Fibroblast of the aortic adventitia (primary cell): ENCODE measurements at places on chromosomes 7 and 10.

GRCh38 chr10:22340329-22341189, 4.7 kb upstream of the SPAG6 start:
- peak; percentile 92 for DNase-seq

- peak; percentile 81 for DNase-seq
Measured at GRCh38 chr10:3873728-3874461, 88.9 kb upstream of the KLF6 start.

GRCh38 chr10:6737758-6738111, 157.7 kb upstream of the PRKCQ start:
- no peak for DNase-seq

DNA sequence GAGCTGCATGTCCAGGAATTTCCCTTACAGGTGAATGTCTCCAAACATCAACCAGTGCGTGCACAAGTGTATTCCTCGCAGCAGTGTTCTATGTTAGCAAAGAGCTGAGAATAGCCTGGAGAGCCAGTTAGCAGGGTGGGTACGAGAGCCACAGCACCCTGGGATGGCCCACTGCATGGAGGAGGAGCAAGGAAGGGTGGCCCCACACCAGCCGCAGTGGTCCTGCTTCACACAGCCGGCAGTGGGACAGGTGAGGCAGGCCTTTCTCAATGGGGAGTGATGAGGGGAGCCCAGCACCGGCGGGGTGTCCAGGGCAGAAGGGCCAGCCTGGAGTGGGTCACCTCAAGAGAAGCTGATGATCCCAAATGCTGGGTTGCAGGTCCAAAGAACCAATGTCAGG, 240.7 kb downstream of the TCERG1L start:
- no peak for DNase-seq

GRCh38 chr10:60572511-60573194, 183.0 kb upstream of the ANK3 start:
- DNase-seq: peak; percentile 71

DNA sequence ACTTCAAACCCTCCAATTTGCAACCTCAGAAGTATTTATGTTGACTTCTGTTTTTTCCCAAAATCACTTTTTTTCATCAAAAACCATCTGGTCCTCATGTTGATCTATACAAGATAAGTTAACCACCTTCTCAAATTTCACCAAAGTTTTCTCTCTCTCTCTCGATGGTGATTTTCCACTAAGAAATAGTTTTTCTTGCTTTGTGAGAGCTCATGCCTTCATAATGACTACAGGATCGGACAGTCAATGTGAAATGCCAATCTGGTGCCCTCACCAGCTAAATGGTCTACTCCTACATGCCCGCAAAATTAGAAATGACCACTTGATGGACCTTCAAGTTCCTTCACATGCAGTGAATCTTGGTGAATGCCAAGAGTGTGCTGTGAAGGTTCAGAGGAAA, 40.4 kb downstream of the CNNM1 start:
- no peak for DNase-seq

- no peak for DNase-seq
Measured at GRCh38 chr7:3949242-3949640, 648.2 kb downstream of the SDK1 start.

GRCh38 chr7:70665997-70666396, 465.9 kb upstream of the GALNT17 start:
- no peak for DNase-seq

GRCh38 chr7:39392151-39392550, 174.1 kb upstream of the YAE1 start:
- no peak for DNase-seq

- no peak for DNase-seq
Measured at GRCh38 chr7:1246160-1246870, 13.6 kb downstream of the UNCX start.

- DNase-seq: no peak
Measured at GRCh38 chr7:144866189-144866588, 30.3 kb upstream of the TPK1 start.
